Psoas muscle (tissue), 8 donors: ENCODE measurements at places on chromosomes 7 and 10. TPM values are rescaled to one million over a fixed set of nuclear protein-coding genes. Genes with fewer than 3 reads are reported as not detected.

The PHKG1 gene
- total RNA-seq = 99.6 TPM

The NXPH1 gene
- not detected for total RNA-seq

The LGI1 gene
- 7.3 TPM for total RNA-seq

The AKR1E2 gene
- 3.2 TPM for total RNA-seq

The SPDYE3 gene
- not detected for total RNA-seq

The SVOPL gene
- not detected for total RNA-seq

The PON3 gene
- total RNA-seq = 0.47 TPM

The SPACDR gene
- total RNA-seq = not detected

The MSS51 gene
- 29.4 TPM for total RNA-seq

The SNCG gene
- 5.8 TPM for total RNA-seq

The KEL gene
- total RNA-seq = not detected

The OGA gene
- 59.8 TPM for total RNA-seq

The RBP4 gene
- total RNA-seq = 1.0 TPM

The SFRP5 gene
- not detected for total RNA-seq

The TRIL gene
- total RNA-seq = 1.5 TPM
